Immature natural killer cell (primary cell): ENCODE measurements at places on chromosomes 2 and 18. TPM values are rescaled to one million over a fixed set of nuclear protein-coding genes. Genes with fewer than 3 reads are reported as not detected.

The SEMA4C gene
- 3.1 TPM for polyA plus RNA-seq

The TMEM37 gene
- not detected for polyA plus RNA-seq

The POTEE gene
- polyA plus RNA-seq: 0.21 TPM

DNA sequence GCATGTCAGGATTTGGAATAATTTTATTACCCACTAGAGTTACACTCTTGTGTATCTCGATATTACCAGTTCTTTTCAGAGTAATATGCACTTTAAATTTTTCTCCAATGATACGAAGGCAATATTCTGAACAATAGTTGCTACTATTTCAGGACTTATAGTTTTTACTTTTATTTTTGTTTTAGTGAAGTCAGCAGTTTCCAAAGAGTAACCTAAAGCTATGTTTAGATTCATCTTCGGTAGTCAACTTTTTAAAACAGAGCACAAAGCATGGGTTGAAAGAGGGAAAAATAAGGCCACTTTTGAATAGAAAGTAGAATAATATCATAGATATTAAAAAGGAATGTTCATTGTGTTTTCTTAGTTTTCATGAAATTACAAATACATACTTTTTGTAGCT is 532.7 kb downstream of the CPS1 start:
- no peaks in the 10 kb centered on the region for H3K36me3 ChIP-seq
- DNase-seq: no peak

- no peak overlapping the region for H3K4me3 ChIP-seq
- H3K27me3 ChIP-seq: no peaks in the 10 kb centered on the region
- no peaks in the 10 kb centered on the region for H3K4me1 ChIP-seq
- no peak overlapping the region for H3K27ac ChIP-seq
- no peak for DNase-seq
Observed at GRCh38 chr18:37985126-37985525, 419.5 kb upstream of the CELF4 start.

GRCh38 chr2:118209727-118210126 is 121.5 kb downstream of the INSIG2 start:
- no peak for DNase-seq
- H3K4me1 ChIP-seq: no peaks in the 10 kb centered on the region
- no peaks in the 10 kb centered on the region for H3K27me3 ChIP-seq
- H3K27ac ChIP-seq: no peak overlapping the region
